NCI-H524 (cell line): ENCODE measurements at places on chromosomes 4 and X.
A peak's percentile ranks its signal among the peaks of the same experiment; 100 is the strongest.

DNA sequence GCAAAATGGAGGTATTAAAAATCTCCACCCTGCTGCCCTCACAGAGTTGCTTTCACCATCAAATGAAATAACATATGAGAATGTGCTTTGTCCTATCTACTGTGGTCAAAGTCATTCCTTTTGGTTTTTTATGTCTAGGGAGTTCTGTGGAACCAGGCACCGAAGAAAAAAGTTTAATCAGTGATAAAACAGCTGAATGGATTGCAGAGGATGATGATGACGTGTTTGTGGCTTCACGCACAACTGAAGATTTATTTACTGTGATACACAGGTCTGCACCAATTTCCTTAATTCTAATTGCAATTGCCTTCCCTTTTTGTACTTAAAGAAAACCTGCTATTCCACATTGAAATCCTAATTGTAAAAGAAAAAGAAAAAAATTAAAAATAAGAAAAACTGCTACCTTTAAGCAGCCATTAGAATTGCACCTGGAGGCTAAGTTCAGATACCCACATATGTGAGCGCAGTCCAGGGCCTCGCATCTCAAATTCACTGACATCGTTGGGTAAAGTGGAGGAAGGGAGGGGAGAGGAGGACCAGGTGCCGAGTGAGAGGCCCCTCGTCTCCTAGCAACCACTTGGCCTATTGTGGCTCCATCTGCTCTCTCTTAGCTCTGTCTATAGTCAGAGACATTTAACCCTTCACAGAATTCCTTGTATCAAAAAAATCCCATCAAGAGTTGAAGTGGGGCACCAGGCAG, 10.5 kb upstream of the RTL5 start:
- peak; percentile 97 for DNase-seq

DNA sequence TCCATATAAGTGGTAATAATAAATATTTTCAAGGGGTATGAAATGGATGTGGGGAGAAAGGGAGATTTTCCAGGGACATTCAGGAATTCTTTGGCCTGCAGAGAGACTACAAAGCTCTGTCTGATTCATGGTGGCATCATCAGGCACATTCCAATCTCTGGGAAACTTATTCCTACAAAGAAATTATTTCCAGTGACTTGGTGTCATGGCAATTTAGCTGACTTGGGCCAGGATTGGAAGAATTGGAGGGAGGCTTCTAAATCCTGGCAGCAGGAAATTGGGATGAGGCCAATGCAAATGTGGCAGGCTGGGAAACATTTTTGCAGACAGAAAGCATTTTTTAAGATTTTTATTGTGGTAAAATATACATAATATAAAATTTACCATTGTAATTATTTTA, 204.6 kb downstream of the RTL9 start:
- DNase-seq = no peak

- DNase-seq = no peak
These were observed 66.3 kb downstream of the SMC1A start for GRCh38 chrX:53356186-53356585.

GRCh38 chrX:41350976-41351569, 17.1 kb downstream of the DDX3X start:
- no peak for DNase-seq

DNA sequence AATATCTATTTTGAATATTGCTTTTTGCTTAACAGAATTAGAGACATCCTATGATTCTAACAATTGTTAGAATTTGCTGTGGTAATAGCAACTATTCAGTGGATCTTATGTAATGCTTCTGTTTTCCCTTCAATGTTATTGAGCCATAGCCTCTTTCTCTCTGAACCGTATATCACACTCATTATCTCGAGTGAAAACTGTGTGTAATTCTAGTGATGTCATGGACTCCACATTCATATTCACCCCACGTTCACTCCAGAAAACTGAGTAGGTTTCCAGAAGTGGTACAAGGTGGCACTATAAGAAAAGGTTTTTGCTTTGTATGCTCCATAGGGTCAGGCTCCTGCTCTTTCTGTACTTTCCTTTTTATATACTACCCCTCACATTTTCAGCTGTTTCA, 534.3 kb upstream of the PABPC4L start:
- DNase-seq = no peak

GRCh38 chrX:39988496-39988895, 109.3 kb downstream of the BCOR start:
- DNase-seq = no peak

DNA sequence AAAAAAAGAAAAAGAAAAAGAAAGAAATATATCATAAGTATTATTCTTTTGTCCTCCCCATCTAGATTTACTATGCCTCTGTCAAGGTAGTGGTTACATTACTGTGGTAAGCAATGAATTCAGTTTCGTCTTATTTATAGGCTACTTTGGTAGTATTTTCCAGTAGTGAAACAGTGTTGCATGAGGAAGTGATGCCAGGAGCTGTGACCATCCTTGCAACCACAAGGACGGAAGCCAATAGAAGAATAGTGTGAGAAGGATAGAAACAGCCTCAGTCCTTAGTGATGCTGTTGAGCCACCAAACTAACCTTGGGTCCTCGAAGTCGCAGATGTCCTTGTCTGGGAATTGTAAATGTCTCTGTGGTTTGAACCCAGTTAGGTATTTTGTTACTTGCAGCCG, 328.5 kb downstream of the PPP3CA start:
- no peak for DNase-seq

- no peak for DNase-seq
These were observed 119.2 kb downstream of the CORIN start for GRCh38 chr4:47718696-47719095.

- DNase-seq = no peak
These were observed 7.7 kb downstream of the TLR7 start for GRCh38 chrX:12874581-12874980.

- DNase-seq = no peak
These were observed 108.9 kb upstream of the ADAMTS3 start for GRCh38 chr4:72677886-72678285.

GRCh38 chrX:14013054-14013453, 16.6 kb downstream of the GEMIN8 start:
- no peak for DNase-seq

DNA sequence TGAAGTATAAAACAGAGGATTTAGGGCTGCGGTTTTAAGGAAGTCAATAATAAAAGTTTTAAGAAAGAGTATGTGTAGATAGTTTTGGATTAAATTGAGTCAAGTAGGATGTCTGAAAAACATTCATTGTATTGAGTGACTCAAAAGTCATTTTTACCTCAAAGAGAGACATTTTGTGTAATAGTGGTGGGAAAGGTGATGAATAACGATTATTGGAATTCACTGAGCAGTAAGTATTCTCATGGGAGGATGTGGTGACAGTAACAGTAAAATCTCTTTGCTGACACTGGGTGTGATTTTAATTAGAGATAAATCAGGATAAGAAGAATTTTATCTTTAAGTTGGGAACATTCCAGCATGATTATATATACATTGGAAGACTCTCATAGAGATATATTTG, 233.6 kb downstream of the PDHA2 start:
- no peak for DNase-seq

DNA sequence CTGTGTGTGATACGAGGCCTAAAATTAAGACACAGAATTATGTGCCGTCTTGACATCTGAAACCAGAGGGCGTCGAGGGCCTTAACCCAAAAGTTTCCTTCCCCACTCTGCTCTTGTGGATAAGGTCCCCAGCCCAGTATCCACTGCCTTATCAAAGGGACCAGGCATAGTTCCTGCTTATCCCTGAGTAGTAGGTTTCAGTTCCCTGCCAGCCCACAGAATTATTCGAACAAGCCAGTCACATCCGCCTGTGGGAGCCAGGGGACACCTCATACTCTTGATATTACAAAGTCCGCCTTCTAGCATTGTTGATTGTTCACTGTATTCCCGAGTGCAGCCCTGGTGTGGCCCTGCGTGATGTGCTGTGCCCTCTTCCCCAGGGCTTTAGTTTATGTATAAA, 5.4 kb upstream of the MMRN1 start:
- DNase-seq = no peak

- peak; percentile 1 for DNase-seq
These were observed 91.4 kb downstream of the CLNK start for GRCh38 chr4:10593130-10593529.
